ENCODE measurements at places on chromosomes 3 and 15.

GRCh38 chr15:68277131-68277602, 378 bp upstream of the FEM1B start:
- peak; percentile 51 for DNase-seq

GRCh38 chr3:161682715-161683114, 186.1 kb downstream of the OTOL1 start:
- no peak for DNase-seq

DNA sequence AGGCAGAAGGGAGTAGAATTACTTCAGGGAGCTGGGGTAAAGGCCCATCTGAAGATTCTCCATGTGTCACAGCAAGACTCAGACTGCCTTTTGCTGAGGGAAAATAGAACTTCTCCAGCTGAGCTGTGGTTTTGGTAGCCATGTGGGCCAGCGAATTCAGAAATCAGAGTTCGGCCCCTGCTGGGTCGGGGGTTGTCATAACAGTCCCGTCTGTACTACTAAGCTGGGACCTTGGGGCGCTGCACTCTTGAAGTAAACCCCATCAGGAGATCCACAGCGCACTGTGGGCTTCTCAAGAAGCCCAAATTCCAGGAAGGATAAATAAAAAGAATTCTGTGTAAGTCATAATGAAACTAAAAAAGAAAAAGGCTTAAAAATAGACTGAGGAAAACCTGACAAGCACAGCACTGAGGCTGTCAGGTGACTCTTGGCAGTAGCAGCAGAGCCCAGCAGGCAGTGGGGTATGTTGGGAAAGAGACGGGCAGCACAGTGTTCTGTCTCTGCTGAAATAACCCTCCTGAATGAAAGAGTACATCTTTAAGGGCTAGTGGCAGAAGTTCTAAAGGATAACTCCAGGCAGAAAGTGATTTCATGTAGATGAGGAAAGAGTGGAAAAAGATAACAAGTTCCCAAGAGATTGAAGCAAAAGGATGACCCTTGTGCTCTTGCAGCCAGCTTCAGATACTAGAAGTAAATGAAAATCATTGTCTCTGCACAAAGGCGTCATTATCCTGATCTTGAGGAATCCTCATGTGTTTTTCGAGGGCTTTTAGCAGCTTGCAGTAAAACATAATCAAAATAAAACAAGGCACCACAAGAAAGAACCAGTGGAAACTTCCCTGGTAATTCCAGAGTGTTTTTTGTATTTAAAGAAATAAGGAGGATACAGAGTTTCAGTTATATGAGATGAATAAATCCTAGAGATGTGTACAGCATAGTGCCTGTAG, 74.5 kb downstream of the RAB7A start:
- DNase-seq = no peak

GRCh38 chr3:49566312-49566711, 12.0 kb downstream of the BSN start:
- no peak for DNase-seq

GRCh38 chr3:54294214-54294613, 171.9 kb downstream of the CACNA2D3 start:
- no peak for DNase-seq

DNA sequence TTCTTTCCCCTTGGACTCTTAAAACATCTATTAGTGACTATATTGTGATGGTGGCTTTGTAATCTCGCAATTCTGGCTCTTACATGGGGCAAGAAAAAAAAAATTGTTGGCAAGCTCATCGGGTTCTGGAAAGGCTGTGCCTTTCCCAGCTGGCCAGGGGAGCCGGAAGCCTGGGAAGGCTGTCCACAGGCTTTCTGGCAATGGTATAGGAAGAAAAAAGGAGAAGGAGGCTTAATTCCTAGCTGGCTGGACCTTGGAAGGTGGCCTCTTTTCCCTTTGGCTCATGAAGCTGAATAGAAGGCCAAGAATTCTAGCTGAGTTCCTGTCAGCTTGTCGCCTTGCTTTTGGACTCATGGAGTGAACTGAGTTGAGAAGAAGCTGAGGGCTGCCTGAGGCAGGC, 243.5 kb upstream of the SEMA6D start:
- no peak for DNase-seq

- DNase-seq = no peak
These were observed 4.0 kb downstream of the TNK2 start for GRCh38 chr3:195904368-195904767.
